Stimulated activated CD4-positive, alpha-beta T cell treated with anti-CD3 and anti-CD28 coated beads, Interleukin-1b, Interleukin-23, amount 100 ng/mL, for 24 hours (primary cell): ENCODE measurements at places on chromosomes 6 and 20.

DNA sequence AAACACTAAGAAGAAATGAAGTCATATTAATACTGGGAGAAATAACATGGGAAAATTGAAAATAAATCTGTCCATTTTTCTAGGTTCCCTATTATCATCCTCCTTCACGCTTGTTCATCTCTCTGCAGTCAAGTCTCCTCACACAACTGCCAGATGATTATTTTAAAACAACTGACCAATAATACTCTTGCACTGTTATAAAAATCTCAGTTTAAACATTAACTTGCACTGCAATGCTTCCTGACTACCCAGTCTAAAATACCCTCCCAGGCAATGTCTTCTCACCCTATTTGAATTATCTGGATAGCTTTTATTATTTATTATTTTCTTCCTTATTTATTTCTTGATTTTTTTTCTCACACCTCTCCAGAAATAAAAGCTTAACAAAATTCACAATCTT is 5.7 kb downstream of the EYS start:
- no peak for DNase-seq

GRCh38 chr20:44850837-44851236 is 34.7 kb upstream of the YWHAB start:
- DNase-seq: no peak

- DNase-seq: no peak
Measured at GRCh38 chr20:9262653-9263194, 193.8 kb downstream of the PLCB4 start.

GRCh38 chr20:60142587-60142986 is 184.4 kb downstream of the CDH26 start:
- no peak for DNase-seq

GRCh38 chr20:36579996-36580545 is 6.7 kb downstream of the TGIF2 start:
- no peak for DNase-seq

DNA sequence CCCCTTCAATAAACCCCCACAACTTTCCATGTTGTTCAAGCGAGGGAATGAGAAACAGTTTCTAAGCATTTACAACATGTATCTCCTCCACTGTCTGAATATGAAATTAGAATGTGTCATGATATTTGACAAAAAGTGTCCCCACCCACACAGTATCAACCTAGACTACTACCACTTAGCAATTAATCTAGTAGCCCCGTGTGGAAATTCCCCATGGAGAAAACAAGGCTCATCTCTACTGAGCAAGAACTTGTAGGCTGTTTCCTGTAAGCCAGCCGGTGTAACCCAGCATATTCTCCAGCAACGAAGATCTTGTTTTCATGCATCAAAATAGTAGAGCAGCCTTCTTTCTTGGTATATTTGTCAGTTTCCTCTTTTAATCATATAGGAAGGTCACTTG is 115.0 kb downstream of the IRF4 start:
- peak; percentile 54 for DNase-seq

DNA sequence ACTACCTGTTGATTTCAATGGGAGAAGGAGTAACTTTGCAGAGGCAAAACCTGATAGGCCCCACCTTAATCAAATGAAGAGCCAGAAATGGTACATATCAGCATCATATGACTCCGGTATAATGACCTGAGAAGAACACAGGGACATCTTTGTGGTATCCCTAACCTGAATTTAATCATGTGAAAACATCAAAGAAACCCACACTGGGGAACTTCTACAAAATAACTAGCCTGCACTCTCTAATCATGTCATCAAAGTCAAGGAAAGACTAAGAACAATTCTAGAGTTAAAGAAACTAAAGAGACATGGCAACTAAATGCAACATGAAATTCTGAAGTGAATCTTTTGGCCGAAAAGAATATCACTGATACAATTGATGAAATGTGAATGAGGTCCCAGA is 34.9 kb downstream of the SLC17A4 start:
- no peak for DNase-seq
